NCI-H524 (cell line): ENCODE measurements at places on chromosomes 2 and 18.

GRCh38 chr2:63663013-63663864, 74.5 kb downstream of the MDH1 start:
- no peak for DNase-seq

DNA sequence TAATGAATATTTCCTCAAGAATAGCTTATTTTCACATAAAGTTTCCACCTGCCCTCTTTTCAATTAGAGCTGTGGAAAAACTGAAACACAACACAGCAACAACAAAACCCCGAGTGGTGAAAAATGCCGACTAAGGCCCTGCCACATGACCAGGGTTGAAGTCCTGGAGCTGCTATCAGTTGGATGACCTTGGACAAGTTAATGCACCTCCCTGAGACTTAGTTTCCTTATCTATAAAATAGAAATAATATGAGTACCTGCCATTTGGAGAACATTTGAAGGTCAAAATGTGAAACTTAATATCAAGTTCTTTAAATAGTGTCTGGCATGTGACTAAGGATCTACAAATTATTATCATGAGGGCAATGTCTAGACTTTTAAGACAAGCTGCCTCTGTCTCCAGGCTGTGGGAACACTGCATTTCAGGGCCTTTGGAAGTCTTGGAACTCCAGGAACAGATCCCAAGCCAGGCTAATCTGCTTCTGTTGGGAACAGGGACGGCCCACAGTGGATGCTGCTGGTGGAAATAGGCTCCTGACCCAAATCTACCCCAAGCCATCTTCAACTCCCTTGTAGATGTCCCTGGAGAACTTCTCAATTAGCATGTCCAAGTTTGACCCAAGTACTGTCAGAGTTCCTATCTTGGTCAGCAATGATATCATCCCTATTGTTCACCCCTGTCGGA, 42.0 kb upstream of the TRIB2 start:
- DNase-seq, result no peak

DNA sequence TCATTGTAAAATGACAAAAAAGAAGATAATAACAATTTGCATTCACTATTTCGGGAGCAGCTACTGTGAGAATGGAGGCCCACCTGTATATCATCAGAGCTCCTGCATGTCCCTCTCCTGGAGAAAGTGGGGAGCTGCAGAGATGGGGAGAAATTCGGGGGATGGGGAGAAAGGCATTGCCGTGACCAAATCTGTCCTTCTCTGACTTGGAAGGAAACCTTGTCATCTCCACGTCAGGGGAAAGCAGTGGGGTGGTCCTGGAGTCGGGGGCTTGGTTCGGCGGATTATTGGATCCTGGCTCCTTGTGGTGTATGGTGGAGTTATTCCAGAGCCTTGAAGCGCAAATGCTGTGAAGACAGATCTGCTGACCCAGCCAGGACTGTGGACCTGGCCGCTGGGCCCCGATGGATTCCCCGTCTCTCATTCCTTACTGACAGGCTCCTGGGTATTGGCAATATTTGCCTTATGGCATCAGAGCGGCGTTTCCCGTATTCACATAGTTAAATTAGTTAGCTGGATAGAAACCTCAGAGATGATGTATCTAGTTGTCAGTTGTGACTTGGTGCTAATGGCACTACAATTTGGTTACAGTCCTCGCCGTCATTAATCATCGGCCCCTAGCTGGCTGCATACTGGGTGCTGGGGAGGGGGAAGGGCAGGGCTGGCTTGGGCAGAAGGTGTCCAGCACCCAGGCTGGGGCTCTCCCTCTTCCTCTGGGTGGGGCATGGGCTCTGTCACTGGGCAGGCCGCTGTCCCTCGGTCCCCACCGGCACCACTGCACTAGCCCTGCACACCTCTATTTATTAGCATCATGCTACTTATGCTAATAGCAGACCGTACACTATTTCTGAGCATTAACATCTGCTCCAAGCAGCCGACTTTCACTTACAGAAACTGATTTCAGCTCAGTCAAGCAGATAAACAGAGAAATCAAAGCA, 31.7 kb downstream of the CELF4 start:
- no peak for DNase-seq

DNA sequence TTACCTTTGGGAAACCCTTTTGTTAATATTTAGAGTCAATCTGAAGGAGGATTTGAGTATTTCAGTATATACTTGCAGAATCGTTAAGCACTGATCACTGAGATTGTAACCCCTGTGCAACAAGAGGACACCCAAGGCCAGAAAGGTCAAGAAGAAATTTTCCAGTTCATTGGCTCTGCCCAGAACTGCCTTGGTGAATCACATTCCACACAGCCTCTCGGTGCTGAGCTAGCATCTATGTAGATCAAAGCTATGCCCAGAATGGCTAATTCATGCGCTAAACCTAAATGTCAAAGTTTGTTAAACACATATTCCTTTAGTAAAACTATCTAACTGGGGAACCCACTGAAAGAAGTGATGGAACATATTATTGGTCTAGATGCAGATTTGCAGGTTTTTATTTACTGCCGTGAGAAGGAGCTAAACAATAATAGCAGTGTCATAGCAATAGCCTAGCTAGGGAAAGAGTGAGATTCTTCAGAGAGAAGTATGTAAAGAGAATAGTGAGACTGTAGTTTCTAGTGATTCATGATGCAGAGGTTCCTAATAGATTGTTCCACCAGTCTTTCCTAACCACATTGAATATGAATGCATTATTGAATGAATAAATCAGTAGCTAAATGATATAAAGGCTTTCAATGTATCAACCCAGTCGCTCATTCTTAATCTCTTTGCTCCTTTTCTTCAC, 423.2 kb upstream of the CRIM1 start:
- no peak for DNase-seq

GRCh38 chr18:11587846-11588245, 21.6 kb upstream of the SLC35G4 start:
- DNase-seq, result no peak

DNA sequence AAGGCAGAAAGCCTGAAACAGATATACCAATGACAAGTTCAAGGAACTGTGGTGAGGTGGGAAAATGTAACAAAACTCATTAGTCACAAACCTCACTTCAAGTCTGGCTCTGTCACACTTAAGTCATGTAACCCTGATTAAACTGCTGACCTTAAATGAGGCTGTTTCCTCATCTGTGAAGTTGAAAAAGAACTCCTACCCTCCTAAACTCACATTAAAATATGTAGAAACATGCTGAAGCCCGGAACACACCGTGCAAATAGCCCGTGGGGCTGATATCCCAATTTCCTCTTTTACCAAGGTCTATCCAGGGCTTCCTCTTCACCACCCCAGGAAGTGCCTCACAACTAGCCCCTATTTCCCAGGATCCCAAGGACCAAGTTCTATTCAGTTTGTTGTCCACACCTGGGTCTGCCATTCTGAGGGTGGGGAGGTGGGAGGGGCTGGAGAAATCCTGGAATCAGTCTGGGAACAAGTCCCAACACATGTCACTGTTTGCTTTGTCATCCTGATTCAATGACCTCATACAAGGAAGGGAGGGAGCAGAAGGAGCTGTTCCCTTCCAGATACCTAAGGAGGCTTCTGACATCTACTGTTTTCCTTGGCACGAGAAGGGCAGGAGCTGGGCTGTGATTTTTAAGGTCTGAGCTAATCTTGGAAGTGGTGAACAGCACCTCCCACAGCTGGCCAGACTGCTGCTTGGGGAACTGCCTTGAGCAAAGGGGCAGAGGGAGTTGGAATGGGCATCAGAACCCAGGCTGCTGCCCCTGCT, 42.3 kb downstream of the SLC4A1AP start:
- DNase-seq, result peak; percentile 13

DNA sequence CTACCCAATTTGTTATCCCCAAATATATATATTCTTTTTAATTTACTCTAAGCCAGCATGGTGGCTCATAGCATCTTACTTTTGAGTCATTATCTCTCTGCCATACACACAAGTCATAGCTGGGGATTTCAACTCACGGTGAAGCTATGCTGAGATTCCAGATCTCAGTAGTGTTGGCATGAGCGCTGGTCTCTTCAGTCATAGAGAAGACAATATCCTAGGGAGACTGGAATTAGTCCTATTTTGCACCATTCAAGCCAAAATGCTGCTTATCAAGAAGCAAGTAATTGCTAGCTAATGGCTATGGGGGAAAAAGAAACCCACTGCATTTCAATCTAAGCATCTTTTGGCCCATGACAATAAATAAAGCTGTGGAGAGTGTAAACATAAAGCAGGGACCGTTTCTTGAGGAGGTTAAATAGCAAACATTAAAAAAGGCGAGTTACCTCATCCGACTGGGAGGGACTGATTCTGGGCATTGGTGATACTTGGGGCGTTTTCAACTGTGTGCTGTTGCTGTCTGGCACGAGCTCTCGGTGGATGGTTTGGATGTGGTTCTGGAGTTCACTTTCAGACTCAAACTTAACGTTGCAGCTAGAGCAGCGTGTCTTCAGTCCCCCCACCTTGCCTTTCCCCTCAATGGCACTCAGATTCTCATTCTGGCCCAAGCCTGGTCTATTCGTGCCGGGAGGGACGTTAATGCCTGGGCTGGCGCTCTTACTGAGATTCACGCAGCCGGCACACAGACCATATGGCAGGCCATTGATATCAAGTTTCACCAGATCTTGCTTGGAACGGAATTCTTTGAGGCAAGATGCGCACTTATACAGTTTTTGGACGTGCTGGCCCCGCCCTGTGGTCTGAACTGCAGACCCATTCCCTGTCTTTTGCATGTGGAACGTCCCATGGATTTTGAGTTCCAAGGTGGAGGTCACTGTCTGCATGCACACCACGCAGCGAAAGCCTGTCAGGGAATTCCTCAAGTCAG, 127.8 kb downstream of the ZNF521 start:
- DNase-seq, result peak; percentile 85

DNA sequence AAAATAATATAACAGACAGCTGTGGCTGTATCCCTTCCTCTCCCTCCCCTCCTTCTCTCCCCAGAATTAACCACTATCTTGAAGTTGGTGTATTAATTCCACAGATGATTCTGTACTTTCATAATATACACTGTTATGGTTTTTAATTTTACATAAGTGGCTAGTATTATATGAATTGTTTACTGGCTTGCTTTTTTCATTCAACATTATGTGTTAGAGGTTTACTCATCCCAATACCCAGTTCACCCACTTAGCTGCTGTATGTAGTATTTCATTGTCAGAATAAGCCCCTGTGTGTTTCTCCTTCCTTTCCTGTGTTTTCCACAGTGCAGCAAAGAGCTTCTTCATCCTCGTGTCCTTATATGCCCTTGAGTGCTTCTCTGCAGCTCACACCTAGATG, 75.6 kb upstream of the B3GNT7 start:
- no peak for DNase-seq

DNA sequence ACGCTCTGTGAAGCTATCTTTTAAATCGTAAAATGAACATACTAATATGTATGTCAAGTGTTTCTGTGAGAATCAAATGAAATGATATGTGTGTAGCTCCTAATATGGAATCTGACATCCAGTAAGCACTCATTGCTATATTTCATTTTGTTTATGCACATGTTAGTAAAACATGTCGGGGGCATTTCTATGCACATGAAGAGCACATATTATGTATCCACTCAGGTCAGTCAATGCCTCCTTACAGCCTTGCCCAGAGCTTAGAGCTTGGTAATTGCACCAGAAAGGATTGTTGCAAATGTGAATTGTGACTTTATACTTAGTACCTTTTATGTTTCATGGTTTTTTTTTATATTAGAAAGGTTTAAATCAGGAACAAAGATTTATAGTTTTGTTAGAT, 463.7 kb upstream of the HNMT start:
- DNase-seq, result no peak

DNA sequence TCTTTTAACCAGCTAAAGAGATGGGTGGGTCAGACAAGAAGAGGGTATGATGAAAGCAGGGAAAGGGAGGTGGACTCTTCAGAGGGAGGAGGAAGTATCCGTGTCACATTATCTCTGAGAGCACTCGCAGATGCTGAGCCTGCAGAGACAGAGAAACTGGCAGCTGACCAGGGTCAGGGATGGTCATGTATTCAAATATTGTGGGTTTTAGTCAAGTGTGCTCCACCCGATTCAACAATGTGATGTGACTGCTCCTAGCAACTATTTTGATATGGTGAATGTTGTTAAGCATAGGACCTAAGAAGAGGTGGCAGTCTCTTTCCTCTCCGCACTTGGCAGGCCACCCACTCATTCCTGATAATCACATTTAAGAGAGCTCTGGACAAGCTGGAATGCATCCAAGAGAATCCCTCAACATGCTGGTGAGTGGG, 1.3 kb upstream of the CLIP4 start:
- DNase-seq, result peak; percentile 78

- DNase-seq, result no peak
These were observed 3.6 kb downstream of the STARD7 start for GRCh38 chr2:96204836-96205624.

GRCh38 chr2:28343971-28344715, 48.5 kb upstream of the FOSL2 start:
- DNase-seq, result peak; percentile 95

DNA sequence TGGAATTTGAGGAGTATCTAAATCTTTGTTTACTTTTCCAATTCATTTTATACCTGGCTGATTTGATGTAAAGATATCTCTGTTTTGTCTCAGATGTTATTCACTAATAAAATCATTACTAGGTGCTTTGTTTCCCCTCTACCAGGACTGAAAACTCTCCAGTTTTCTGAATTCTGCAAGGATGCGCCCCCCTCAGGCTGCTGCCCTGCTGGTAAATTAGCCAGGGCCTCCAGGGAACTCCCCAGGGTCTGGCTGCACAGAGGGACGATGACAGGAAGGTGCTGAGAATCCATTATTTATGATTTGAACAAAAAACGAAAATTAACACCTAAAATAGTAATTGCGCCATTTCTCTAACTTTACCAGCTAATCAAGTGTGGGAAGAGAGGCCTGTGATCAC, 541.2 kb upstream of the POU3F3 start:
- DNase-seq, result no peak

GRCh38 chr18:56130481-56130880, 507.9 kb downstream of the TXNL1 start:
- DNase-seq, result no peak

DNA sequence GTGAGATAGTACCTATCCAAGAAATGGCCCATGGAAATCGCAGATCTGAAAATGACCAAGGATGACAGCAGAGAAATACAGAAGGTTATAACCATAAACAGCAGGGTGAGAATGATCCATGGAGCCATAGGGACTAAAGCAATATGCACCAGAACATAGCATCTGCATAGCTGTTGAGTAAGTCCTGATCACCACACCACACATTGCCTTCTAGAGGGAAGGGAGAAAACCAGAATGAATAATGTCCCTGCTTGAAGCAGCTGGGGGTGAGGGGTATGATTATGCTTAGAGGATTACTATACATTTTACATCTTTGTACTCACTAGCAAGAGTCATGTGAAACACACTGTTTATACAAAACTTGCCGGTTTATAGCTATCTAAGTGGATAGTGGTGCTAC, 350.4 kb downstream of the MBD2 start:
- no peak for DNase-seq

GRCh38 chr2:98833172-98833916, 102.4 kb upstream of the MGAT4A start:
- DNase-seq, result no peak
